ENCODE measurements at places on chromosomes 16 and 17. TPM values are rescaled to one million over a fixed set of nuclear protein-coding genes. Genes with fewer than 3 reads are reported as not detected.

LIMD2 gene
- total RNA-seq, result 145 TPM

- no peak for DNase-seq
These were observed 15.9 kb upstream of the CYB5B start for GRCh38 chr16:69408475-69408874.

- DNase-seq, result no peak
These were observed 137.9 kb upstream of the HS3ST4 start for GRCh38 chr16:25553711-25554436.

DNA sequence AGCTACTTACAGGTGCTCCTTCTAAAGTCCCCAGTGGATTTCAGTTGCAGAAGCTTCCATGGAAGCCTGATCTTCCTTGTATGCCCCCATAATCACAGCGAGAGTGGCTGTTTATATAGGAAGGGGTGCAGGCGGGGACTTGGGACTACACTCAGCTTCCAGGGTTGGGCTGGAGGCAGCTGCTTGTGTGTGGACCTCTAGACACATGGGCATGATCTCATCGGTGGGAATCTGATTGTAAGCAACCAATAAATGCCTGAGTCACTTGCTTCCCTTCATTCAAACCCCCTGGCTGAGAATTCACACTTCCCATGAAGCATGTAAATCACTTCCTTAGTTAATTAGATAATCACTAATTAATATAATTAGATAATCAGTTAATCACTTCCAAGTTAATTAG, 1.0 kb upstream of the KRT20 start:
- DNase-seq, result no peak

- no peak for DNase-seq
These were observed 19.1 kb downstream of the ABCC3 start for GRCh38 chr17:50653738-50654137.

DNA sequence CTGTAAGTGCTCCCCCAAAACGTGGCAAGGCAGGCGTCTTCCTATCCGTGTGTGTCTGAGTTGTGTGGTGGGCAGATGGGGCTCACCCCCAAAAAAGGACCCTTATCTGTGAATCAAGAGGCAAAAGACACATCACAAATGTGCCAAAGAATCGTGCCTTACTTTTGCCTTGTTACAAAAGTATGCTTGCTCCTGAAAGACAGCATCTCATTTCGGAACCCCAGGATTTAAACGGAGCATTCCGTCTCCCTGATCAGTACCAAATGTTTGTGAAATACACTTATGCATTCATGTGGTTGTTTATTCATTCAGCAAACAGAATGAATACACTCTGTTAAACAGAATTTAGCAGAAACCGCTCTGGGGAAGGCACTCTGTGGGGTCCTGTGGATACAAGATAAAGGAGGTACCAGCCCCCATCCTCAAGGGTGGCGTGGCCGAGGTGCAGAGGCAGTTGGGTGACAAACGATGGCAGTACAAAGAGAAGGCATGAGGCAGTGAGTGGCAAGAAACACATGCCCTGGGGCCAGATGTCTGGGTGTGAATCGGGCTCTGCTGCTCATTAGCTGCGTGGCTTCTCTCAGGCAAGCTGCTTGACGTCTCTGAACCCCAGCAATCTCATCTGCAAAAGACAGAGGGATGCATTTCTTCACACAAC, 654 bp downstream of the WFDC1 start:
- no peak for DNase-seq

DNA sequence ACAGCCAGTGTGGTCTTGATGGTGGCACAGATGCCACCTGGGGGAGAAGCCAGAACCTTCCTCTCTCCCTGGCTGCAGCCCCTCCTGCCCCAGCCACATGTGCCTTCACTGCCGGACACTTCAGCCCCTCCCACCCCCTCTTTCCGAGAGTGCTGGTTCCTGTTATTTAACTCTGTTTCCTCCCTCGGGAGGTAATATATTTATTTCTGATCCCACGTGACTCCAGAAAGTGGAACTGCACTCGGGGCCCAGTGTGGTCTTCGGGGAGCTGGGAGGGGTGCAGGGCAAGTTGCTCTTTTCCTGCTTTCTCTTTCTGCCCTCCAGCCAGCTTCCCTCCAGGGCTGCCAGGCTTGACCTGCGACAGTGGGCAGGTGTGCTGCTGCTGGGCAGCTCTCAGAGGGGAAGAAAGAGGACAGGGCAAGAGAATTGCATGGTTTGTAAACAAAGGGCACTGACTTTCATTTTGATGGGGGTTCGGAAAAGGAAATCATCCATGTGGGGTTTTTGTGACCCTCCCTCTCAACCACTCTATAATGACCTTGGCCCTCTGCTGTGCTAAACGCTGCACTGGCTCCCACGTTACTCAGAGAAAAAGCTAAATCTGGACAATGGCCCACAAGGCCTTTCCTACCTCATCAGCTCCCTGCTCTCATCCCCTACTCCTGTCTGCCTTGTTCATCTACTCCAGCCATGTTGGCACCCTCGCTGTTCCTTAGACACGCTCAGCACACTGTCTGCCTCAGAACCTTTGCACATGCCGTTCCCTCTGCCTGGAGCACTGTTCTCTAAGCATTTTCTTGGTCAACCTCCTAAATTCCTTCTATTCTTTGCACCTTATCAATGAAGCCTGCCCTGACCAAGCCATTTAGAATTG, 8.2 kb upstream of the CIITA start:
- DNase-seq, result no peak

DNA sequence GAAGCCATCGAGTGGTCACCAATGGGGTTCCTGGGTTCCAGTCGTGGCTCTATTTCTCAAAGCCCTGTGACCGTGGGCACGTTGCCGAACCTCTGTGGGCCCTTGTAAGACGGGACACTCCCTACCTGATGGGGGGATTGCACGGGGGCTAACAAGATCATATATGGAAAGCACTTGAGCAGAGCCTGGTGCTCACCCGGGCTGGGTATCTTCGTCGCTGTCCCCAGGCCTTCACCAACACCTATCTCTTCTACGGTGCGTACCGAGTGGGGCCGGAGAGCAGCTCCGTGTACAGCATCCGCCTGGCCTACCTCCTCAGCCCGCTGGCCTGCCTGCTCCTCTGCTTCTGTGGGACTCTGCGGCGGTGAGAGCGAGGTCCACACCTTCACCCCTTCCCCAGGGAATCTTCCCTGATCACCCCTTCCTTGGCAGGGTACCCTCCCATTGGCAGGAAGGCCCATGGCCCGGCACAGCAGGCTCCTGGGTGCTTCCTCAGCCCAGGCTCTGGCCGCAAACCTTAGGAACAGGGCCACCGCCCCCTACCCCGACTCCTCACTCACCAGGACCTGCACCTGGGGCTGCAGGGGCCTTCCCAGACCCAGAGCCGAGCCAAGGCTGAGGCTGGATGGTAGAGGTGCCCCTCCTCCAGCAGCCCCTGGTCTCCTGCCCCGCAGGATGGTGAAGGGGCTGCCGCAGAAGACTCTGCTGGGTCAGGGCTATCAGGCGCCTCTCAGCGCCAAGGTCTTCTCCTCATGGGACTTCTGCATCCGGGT, 2.8 kb downstream of the TMC8 start:
- DNase-seq, result no peak

GRCh38 chr17:75081611-75082540, 5.9 kb upstream of the SLC16A5 start:
- DNase-seq, result no peak

GRCh38 chr16:60636117-60636516, 1400.1 kb downstream of the CDH8 start:
- no peak for DNase-seq

DNA sequence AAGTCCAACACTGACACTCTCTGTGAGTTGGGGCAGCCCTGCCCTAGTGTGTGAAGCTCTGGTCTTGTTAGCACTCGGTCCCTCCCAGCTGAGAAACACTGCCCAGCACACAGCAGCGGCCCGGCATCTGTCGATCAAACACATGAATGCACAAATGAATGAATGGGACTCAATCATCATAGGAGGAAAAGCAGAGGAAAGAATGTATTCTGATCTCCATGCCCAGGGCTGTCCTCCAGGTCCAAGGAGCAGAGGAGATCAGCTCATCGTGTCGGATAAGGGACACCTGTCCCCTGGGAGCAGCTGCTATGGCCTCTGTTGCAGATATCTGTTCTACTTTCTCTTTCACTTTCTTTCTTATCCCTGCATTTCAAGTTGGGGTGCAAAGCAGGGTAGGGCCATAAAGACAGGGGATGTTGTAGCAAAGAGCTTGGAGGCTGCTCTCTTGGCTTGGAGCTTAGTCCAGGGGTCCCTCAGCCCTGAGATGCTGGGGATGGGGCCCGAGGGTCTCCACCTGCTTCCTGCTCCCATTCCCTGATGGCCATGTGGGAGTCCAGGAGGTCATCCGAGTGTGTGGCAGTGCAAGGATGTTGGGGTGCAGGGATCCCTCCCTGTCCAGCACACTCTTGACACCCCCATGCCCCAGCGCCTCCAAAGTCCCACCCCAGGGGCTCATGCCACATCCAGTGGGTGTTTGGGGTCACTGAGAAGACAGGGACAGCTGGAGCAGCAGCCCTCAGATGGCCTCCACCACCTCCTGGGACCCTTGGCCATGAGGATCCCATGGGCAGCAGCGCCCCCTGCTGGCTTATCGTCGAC, 88.2 kb downstream of the IRF8 start:
- peak; percentile 26 for DNase-seq

DNA sequence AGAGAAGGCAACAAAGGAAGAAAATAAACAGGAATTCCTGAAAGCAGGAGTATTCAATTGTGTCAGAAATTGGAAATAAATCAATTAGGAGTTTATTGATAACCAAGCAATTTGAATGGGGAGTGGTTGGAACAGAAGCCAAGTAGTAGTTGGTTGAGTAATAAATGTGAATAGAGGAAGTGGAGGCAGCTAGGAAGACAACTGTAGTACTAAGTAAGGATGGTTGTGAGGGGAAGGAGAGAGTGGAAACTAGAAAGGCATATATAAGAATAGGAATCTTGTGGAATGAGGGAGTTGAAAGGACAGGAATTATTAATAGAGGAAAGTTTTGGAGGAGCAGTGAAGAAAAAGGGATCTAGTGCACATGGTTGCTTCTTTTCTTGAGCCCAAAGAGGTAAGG, 34.4 kb downstream of the NFAT5 start:
- DNase-seq, result no peak

All from neural crest cell (in vitro differentiated cells).